ENCODE measurements at places on chromosomes 1 and 21. TPM values are rescaled to one million over a fixed set of nuclear protein-coding genes. Genes with fewer than 3 reads are reported as not detected.

DNA sequence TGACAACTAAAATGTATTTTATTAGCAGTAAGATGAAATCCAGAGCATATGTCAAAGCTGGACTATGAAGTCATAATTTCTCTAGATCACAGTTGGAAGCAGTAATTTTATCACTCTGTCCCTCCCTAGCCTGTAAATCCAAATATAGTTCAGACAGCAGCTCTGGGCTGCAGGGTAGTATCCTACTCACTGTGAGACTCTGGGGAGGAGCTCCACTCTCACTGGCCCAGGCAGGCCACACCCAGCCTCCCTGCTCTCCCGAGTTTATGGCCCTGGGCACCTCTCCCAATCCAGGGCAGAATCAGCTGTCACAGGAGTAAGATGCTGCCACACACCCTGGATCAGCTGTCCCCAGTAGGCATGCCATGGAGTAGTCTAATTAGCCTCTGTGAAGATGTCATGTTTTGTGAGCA, 131.1 kb downstream of the HLCS start:
- DNase-seq: no peak

- peak; percentile 7 for DNase-seq
These were observed at the start of gene FTCD for GRCh38 chr21:46155514-46156377. Gene FTCD (minus strand): TSS chr21:46155579. CDS start chr21:46155523, 56 bp downstream.

- no peak for DNase-seq
These were observed 81.4 kb downstream of the SMYD2 start for GRCh38 chr1:214362188-214362882.

GRCh38 chr1:180923021-180923841, 10.5 kb downstream of the KIAA1614 start:
- DNase-seq: no peak

DNA sequence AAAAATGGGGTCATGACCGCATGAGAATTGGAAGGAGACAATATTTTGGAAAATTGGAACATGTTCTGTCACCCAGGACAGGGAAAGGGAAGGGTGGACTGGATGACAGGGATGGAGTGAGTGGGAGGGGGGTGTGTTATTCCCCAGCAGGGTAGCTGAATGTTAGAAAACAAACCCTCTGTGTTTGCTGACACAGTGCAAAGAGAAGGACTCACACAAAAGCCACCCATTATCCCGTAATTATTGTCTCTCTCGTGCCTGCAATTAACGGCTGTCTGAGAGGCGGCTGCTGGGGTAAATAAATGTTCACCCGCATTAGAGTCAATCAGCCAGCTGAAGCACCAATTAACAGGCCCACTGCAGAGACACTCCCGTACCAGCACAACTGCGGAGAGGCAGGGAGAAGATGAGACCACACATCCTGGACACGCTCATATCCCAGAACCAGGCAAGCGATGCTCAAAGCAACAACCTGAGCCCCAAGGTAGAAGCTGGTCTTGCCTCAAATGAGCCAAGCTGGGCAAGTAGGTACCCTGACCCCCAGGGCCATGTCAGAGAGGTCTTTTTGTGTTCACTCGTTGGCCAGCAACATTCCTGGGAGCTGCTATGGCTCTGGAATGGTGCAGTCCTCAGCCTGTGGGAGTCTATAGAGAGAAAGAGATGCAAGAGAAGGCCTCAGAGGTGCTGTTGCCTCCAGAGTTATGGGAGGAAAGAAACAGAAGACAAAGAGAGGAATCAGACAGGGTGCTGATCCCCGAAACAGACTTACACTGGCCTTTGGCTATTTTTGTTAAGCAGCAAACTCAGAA, 19.4 kb downstream of the PLEKHA6 start:
- DNase-seq: no peak

The GSTM2 gene
- 8.2 TPM for total RNA-seq
